ENCODE measurements at places on chromosomes 7 and 10.

DNA sequence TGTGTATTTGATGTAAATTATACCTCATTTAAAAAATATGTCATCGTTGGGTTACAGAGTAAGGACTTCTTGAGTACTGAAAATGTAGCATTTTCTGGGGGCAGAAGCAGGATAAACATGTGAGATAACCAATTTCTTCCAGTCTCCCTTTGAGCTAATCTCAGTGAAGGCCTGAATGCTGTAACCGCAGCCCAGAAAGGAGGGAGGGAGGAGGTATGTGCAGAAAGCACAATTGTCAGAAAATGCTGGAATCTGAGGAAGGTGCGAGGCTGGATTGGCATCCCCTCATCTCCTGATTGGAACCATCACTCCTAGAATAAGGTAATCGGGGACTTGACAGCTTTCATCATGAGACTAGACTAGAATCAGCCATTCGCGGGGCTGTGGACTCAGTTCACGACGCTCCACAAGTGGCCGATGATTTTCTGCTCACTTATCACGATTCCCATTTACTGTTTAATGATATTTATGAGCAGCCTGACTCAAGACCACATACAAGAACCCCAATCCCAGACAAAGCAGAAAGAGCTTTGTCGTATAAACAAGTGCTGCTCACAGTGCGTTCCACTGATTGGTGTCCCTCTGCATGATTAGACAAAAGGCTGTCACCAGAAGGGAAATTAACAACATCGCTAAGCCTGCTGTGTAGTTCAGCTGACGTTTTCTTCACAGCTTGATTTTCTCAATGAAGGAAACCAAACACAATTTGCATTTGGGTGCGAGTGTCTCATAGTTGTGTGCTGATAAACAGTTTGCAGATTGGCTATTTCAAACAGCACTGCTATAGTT lies 93.2 kb downstream of the SVIL start:
- no peak for ATAC-seq

DNA sequence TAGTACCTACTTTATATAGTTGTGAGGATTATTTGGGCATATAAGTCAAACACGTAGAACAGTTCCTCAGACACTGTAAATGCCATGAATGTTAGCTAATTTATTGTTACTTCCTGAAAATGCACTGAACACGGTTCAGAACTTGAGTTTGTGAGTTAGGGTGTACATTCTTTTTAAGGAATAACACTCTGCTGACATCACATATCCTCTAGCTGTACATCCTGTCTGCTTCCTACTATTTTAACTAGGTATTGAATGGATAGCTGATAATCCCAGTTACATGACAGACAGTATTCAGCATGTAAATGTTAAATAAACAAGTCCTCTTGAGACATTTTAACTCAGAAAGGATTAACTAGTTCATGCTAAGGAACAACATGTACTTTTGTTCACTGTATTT lies 16.0 kb downstream of the SAMD8 start:
- ATAC-seq: peak; percentile 30

DNA sequence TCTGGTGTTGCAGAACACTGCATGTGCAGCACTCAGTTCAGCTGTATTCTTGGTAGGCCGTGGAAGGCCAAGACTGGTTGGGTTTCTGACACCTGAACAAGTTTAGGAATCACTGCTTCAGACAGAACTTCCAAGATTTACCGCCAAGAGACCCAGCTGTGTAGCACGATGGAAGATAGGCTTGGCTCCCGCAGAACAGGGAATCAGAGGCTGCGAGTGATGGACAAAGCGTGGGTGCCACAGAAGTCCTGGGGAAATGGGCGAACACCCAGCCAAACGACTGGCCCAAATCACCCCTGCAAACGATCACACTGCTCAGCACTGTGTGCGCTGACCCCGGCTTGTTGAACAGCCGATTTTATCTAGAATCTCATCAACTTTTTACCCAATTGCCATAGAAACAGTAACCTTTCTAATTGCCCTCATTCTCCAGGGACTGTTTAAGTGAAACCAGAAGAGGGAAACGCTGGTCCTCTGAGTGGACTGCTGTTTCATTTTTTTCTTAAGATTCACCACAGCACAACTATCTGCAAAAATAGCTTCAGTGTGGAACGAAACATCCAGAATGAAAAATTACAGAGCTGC lies 17.9 kb downstream of the ZFAND2A start:
- ATAC-seq: no peak

GRCh38 chr10:12973149-12973718 lies 28.3 kb downstream of the CCDC3 start:
- ATAC-seq: no peak

DNA sequence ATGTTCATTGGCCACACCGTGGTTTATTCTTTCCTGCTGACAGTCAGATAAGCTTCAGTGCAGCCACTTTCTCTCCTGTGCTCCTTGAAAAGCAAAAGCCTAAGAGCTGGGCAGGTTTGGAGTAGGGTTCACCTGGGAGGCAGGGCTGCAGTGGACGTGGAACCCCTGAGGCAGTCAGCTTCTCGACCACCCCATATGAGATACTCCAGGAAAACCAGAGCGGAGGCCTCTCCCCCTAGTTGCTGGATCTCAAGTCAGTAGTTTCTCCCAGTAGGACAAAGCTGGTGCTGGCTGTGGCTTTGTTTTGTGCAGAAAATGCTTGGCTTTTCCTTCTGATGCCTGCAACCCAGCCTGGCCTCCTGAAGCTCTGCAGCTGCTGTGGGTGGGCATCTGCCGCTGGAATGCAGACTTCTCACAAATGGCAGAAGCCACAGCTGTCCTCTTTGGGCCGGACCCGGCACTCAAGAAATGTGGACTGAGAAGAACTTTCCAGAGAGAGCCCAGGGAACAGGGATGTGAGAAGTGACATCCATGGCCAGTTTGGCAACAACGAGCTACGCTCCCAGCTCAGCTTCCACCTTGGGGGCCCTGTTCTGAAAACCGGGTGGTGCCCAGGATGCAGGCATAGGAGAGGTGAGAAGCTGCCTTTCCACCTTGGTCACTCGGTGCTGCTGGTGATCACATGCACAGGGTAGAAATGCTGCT lies 276.6 kb upstream of the TCERG1L start:
- ATAC-seq: no peak

DNA sequence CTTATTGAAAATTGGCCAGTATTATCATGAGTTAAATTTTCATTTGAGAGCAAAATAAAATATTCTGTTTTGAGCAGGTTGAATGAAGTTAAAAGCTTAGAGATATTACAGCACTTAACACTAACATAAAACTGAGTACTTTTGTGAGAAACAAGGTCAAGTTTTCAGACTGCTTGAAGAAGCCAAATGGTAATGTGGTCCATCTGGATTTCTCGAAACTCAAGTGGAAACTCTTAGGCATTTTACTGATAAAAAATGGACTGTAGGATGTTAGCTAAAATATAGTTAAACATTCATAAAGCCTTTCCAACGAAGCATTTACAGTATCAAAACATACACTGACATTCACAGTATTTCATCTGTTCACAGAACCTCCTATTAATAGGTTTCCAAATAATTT lies 528.1 kb upstream of the SEMA3D start:
- no peak for ATAC-seq

DNA sequence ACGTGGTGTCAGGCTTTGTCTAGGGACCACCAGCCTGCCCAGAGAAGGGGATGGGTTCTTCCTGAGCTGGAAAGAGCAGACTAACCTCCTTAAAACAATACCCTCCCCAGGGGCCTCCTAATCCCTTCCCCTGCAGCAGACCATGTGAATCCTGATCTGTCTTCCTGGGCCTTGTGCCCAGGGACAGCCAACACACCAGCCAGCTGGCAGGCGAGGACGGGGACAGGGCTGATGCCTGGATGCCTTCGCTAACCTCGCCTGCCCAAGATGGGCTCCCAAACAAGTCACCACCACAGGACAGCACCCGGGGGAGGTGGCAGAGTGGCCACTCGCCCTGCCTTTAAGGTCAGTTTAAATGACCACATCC lies 17.6 kb downstream of the PODXL start:
- ATAC-seq: peak; percentile 37

- ATAC-seq: no peak
Observed at GRCh38 chr7:112211348-112211907, 4.9 kb downstream of the ZNF277 start.

DNA sequence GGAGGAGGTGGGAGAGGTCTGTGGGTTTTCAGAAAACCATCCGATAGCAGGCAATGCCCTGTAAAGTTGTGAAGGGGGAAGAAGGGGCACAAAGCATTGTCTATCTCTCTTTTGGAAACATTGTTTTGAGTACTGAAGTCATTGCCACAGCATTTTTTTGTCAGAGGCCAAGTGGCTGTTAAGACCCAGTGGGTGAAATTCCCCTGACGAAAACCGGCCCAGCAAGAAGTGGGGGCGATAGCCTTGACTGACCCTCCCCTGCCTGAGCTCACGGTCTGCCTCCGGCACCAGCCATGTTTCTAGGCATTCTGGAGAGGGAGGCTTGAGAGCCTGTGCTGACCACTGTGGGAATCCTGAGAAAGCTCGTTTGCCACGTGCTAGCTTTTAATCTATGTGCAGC lies 144.7 kb downstream of the RPS24 start:
- no peak for ATAC-seq

- ATAC-seq: no peak
Observed at GRCh38 chr10:13331646-13332045, 16.4 kb downstream of the SEPHS1 start.

- peak; percentile 87 for ATAC-seq
Observed at GRCh38 chr7:28069807-28070206, 110.8 kb downstream of the JAZF1 start.

DNA sequence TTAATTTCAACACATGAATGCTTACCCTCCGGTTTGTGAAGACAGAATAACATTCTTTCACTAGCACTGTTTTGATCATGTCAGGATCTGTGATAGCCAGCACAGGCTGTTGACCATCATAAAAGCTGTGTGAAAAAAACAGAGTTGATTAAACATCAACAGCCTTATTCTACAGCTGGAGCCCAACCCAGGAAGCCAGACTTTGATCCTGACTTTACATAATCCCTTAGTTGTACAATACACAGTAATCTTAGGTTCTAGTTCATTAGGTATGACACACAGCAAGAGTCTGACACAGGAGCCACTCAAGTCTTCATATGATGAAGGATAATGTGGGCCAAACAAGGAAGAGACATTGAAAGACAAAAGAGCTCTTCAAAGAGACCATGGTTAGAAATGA lies 11.4 kb downstream of the CYP3A4 start:
- no peak for ATAC-seq

DNA sequence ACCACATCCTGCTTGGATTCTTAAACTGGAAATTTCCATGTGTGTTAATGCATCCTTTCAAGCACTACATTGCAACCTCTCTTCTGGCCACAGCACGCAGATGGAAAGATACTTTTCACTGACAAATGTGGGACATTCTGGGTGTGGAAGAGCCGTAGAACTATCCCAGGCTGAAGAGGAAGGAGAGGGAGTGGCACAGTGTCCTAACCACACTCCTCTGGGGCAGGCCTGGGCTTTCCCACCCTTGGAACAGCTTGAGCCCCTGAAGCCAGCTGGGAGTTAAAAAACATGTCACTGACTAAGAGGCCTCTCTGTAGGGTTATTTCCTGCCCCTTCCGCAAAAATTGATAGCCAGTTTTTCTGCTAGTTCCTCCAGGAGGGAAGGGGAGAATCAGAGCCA lies 34.0 kb upstream of the DNMBP start:
- ATAC-seq: peak; percentile 19

DNA sequence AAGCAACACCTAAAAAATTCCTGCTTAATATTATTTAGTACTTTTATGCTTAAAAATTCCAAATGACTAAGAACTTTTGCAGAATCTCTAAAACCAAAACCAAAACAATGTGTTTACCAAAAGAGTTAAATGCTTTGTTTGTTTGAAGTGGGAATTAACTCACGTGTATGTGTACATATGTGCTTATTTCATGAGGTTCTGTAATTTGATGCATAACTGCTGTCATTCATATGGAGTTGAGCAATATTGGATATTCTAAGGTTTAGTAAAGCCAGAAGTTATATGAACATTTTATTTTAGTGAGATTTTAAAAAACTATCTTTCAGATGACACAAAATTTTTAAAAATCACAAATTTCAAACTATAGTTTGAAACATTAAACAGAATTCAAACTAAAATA lies 157.1 kb downstream of the PIP4K2A start:
- no peak for ATAC-seq

- ATAC-seq: no peak
Observed at GRCh38 chr10:125068406-125068805, 92.0 kb downstream of the CTBP2 start.

GRCh38 chr7:140485500-140486265 lies 6.4 kb upstream of the MKRN1 start:
- ATAC-seq: 0 out of 3 replicates have a peak, but pooled peaks have one; percentile 19

GRCh38 chr10:113139699-113140098 lies 189.7 kb downstream of the TCF7L2 start:
- ATAC-seq: peak; percentile 84

DNA sequence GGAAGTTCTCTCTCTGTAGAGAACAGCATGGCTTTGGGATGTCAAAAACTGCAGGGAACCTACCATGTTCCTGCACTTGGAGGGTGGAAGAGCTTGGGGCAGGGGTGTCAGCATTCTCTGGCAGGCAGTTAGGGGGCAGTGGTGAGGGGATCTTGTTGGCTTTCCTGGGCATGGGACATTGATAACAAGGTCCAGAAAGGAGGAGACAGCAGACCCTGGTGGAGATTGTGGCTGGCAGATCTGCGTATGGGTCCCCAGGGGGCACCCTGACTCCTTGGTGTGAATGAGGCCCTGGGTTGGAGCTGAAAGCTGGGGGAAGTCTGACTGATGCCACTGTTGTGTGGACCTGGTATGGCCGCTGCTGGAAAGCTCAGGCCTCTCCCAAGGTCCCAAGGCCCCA lies 22.9 kb upstream of the CAMK2B start:
- ATAC-seq: peak; percentile 91

DNA sequence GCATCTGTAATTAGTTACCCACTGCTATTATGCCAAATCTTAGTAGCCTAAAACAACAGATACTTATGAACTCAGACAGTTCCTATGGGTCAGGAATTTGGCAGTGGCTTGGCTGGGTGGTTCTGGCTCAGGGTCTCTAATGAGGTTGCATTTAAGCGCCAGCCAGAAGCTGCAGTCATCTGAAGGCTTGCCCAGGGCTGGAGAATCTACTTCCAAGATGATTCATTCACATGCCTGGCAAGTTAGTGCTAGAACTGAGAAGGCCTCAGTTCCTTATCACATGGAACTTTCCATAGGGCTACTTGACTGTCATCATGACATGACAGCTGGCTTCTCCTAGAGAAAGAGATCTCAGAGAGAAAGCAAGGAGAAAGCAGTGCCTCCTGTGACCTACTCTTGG lies 121.3 kb downstream of the AVL9 start:
- ATAC-seq: peak; percentile 92

GRCh38 chr10:24900888-24901685 lies 51.3 kb downstream of the PRTFDC1 start:
- peak; percentile 53 for ATAC-seq

Data from SK-N-SH treated with all-trans-retinoic acid at 6 μM for 48 hours (cell line).